ENCODE measurements at places on chromosomes 12 and 14.

DNA sequence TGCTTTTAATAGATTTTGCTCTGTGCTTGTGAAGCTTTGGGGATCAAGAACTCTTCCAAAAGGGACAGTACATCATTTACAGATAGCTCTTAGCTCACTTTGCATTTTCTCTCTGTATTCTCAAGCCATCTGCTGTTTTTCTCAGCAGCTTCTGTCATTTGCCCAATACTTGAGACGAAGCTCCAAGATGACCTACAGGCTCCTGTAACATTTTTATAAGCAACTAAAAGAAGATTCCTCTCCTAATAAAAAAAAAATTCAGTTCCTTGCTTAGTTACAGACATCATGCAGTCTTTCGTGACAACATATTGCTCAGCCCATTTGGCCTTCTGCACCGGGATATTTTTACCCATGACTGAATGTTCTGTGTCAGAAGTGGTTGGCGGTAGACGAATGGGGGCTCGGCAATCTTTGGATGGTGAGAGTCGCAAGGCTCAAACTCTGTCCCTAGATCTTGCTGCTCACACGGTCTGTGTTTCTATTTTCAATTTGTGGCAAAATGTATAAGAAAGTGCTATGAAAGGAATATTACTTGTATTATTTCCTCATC lies 215.6 kb downstream of the FSCB start:
- DNase-seq = no peak

DNA sequence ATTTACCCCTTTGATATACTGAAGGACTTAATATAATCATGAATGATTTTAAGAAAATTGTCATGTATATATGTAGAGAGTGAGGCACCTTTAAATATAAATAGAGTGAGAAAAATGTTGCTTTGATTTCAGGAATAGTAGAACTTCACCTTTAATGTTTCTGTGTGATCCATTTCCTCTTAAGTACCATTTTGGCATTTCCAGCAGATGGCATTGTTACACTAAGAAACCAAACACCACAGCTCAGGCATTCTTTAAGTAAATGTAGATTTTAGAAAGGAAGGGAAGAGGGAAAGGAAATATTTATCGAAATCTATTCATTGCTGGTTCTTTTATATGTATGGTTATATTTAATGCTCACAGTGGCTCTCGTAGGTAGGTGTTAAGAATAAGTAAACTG lies 556.7 kb upstream of the FBXO33 start:
- DNase-seq = no peak

- no peak for DNase-seq
Observed at GRCh38 chr14:55733599-55733998, 153.6 kb downstream of the KTN1 start.

DNA sequence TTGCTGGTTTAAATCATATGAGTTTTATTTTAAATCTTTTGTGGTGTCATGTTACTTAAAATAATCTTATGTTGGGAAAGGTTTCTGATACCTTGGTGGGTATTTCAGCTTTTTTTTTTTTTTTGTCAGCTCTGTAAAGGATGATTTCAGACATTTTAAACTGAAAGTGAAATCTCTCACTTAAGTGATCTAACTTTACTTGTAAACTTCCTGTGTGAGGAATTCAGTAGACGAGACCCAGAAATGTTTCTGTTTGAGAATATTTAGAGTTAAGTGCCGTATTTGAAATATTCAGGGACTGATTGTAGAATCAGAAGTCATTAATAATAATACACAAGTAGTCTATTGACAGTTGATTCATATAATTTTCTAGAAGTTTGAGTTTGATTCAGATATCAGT lies 37.8 kb downstream of the PROX2 start:
- no peak for DNase-seq
